Muscle of arm (tissue), 14 donors: ENCODE measurements at places on chromosomes 5 and 9. TPM values are rescaled to one million over a fixed set of nuclear protein-coding genes. Genes with fewer than 3 reads are reported as not detected.

DNA sequence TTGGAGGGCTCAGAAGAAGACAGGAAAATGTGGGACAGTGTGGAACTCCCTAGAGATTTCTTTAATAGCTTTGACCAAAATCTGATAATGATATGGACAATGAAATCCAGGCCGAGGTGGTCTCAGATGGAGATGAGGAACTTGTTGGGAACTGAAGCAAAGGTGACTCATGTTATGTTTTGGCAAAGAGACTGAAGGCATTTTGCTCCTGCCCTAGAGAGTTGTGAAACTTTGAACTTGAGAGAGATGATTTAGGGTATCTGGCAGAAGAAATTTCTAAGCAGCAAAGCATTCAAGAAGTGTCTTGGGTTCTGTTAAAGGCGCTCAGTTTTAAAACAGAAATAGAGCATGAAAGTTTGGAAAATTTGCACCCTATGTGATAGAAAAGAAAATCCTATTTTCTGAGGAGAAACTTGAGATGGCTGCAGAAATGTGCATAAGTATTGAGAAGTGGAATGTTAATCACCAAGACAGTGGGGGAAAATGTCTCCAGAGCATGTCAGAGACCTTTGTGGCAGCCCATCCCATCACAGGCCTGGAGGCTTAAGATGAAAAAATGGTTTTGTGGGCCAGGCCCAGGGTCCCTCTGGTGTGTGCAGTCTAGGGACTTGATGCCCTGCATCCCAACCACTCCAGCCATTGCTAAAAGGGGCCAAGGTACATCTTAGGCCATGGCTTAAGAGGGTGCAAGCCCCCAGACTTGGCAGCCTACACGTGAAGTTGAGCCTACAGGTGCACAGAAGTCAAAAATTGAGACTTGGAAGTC lies 463.7 kb upstream of the TLE4 start:
- DNase-seq: no peak

DNA sequence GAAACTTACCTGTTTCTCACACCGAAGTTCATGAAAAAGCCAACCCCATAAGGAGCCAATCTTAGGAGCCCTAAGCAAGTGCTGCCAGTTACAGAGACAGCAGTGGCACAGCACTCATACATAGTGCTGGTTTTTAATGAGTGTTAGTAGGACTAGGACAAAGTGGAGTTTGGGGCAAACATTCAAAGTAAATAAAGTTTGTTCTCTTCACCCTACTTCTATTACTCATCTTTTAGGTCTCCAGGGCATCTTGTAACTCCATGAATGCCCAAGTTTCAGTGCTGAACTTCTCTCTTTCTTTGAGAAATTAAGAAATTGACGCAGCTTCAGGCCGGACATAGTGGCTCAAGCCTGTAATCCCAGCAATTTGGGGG lies 584.7 kb downstream of the EBF1 start:
- DNase-seq: no peak

Gene KCTD16
- polyA plus RNA-seq: 0.08 TPM

- DNase-seq: no peak
Measured at GRCh38 chr5:151800532-151800931, 28.8 kb downstream of the G3BP1 start.

GRCh38 chr5:42701351-42702059 lies 55.1 kb upstream of the CCDC152 start:
- no peak for DNase-seq

GRCh38 chr9:88344013-88344412 lies 44.2 kb upstream of the SPIN1 start:
- DNase-seq: no peak

DNA sequence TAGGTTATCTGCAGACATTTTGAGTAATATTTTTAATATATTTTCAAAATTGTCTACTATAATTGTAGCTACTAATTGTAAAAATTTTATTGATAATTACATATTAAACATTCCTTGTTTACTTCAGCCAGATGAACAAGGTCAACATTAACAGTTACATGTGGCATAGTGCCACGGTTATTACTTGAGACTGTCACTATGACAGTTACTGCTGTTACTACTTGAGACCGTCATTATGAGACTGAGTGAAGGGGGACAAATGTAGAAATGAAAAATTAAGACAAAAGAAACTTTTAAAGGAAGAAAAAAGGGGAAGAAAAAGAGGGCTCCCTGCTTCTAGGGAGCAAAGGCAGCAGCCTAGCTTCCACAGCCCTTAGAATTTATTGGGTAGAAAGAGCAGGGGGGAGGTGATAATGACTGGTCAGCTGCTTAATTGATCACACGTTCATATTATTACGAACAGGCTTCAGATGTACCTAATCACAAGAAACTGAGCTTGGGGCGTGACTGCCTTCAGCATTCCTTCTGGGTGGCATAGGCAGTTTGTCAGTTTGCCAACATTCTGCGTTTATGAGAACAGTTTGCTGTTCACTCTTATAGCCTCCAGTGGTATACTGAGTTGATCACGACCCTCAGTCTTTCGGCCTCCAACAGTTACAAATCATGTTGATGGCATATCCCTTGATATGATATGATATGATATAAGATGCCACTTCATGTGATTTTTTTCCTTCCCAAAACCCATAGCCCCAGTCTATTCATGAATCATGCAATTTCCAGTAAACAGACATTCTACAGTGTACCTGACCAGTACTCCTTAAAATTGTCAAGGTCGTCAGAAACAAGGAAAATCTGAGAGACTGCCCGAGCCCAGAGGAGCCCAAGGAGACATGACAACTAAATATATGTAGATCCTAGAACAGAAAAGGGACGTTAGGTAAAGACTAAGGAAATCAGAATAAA lies 13.1 kb downstream of the MARCHF6 start:
- DNase-seq: no peak

Gene NAIP
- 22.0 TPM for polyA plus RNA-seq

DNA sequence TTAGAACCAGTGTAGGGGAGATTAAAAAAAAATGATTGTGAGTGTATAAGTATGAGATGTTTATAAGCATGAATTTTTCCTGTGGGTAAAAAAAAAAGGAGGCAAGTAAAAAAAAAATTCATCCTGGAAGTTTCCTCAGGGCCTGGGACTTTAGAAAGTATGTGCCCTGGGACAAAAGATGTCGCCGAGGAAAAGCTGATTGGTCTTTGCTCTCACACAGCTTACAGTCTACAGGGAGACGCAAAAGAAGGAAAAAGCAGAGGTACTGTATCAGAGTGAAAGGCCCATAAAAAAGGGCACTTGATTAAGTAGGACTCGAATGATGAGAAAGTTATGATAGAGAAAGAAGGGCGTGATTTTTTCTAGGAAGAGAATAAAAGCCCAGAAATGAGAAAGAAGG lies 501.4 kb upstream of the MEF2C start:
- no peak for DNase-seq

GRCh38 chr5:67824852-67825251 lies 390.7 kb upstream of the PIK3R1 start:
- DNase-seq: no peak

Gene ARAP3
- 22.0 TPM for polyA plus RNA-seq

Gene TAF11L5
- polyA plus RNA-seq: not detected

DNA sequence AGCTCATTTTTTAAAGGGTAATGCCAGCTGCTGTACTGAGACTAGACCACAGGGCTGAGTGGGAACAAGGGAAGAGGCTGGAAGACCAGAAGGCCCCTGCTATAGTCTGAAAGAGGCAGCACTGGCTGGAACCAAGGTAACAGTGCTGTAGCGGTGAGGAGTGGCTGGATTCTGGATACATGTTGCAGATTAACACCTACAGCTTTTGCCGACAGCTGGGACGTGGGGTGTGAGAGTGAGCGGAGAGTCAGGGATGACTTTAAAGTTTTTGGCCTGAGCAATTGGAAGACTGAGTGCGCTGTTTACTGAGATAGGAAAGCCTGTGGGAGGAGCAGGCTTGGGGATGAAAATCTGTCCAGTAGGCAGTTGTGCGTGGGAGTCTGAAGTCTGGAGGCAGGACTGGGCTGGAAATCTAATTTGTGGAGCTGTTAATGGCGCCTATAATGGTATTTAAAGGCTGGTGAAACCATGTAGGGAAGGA lies 26.5 kb downstream of the AQP7 start:
- DNase-seq: no peak

DNA sequence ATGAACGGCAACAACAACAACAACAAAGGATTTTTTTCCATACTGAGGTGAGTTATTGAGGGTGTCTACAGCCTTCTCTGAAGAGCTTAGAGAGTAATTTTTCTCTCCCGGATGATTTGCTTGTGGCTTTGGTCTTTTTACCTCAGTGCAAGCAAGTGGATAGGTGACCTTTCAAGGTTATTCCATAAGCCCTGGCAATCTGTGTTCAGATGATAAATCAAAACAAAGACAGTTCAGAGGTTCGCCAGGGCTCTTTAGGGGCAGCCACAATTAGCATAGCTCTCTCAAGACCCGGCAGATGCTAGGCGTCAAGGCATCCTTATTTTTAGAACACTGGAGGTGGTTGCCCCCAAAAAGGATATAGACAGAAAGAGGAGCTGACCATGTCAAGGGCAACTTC lies 417.9 kb upstream of the C9orf72 start:
- DNase-seq: no peak

DNA sequence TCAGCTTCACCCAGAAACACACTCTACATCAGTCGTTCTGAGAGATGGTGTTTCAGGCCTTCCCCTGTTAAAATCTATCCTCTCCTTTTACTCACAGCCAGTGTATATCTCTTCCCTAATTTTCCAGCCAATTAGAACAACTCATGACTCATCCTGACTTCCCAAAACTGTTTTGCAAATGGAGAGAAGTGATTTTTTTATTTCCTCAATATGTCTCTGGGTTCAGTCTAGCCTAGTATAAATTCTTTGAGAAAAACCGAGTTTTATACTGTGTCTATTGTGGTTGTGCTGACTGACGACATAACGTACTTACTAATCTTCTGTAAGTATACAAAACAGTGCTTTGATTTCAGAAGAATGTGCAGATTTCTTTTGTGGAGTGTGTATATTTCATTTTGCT lies 28.4 kb upstream of the CAST start:
- DNase-seq: no peak

DNA sequence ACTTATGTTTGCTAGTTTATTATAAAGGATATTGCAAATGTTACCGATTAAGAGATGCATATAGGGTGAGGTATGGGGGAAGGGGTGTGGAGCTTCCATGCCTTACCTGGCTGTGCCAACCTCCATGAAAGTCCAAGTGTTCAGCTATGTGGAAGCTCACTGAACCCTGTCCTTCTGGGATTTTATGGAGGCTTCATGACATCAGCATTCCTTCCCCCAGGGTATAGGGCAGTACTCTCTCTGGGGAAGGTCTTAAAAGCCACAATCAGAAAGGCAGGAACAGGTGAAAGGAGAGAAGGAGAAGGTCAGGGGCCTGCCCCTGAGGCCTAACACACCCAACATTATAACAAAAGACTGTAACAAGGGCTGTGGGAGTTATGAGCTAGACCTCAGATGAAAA lies 592.6 kb downstream of the PDE4D start:
- no peak for DNase-seq

Gene BRINP1
- 0.27 TPM for polyA plus RNA-seq

- DNase-seq: no peak
Measured at GRCh38 chr5:135481909-135482311, 29.8 kb upstream of the TIFAB start.

DNA sequence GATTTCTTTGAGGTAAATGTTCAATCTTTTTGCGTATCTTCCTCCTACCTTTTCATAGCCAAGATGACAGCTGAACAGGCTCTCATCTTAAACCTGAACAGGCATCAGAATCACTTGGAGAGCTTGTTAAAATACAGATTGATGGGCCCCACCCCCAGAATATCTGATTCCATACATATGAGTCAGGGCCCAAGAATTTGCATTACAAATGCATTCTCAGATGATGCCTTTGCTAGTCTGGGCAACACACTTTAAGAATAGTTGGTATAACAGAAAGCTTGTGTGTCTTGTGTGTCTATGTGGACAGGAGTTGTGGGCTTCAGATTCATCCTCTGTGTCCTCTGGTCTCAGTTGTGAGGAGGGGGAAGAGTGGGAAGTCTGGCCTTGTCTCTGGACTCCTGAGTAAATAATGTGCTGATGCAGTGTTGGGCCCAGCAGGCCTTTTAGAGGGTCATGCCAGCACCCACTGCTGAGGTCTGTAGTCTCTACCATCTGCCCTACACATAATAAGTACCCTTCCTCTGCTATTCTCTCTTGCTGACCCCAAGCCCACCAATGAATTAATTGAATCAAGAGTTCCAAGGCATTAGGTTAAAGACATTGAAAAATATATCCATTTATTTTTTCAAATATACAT lies 43.1 kb downstream of the PTCD2 start:
- DNase-seq: no peak
